ENCODE measurements at places on chromosomes 3 and 15.

DNA sequence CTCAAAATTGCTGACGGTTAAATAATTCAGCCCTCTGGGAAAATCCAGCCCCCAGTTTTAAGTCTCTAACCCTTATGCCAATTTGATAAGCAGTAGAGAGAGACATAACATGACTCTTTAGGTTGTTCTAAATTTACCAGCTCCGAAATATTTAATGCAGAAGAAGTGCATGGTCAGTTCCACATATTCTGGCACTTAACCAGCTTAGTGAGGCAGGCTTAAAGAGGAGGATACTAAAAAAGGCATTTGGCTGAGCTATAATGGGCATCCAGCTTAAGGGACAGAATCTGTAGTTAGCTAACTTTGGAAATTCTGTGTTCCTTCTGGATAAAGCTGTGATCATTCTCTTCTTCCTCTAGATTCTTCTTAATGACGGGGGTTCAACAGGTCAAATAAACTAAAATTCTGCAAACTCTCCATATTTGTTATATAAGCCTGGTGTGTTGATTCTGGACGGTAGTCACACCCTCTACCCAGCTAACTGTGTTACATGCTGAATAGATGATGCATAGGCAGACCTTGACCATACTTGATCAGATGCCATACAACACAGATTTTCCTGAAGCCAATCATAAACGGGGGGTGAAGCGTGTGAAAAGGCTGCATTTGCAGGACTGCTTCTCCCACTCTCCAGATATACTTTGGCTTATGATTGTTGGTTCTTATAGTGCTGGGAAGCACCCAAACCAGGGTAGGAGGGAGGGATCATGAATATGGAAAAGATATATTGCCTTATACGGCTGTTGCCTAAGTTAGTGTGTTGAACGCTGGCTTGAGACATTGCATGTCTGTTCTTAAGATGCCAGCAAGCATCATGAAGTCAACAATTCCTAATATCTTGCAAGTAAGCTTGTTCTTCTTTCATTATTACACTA lies 118.4 kb downstream of the FGF12 start:
- no peak for DNase-seq

DNA sequence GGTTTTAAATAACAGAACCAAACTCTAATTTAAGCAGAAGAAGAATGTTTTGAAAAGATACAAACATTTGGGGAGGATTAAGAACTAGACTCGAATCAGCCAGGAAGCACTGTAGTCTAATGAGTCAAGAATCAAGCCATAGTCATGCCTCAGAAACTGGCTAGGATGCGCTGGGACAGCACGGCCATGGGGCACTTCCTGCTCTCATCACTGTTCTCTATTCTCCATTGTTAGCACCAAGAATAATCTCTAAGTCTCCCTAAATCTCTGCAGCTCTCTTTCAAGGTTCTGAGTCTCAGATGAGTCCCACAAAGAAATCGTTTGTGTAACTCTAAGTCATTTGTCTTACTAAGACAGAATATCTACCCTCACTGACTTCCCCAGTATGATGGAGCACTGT lies 399.0 kb upstream of the KCNMB2 start:
- no peak for DNase-seq

DNA sequence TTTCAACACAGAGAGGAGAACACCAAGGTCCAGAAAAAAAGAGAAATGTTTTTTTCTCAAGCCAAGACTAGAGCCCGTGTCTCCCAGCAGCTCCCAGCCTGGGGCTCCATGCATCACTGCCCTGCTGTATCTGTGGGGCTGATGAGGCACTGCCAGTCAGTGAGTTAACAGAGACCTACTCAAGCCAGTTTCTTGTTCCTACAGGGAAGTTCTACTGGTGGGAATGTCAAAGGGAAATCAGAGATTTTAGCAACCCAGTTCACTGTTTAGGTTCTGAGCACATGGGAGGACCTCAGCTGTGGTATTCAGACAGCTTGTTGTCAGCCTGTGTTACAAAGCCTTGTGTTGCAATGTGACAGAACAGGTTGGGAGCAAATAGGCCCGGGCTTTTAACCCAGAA lies 234.3 kb downstream of the TLE3 start:
- no peak for DNase-seq

DNA sequence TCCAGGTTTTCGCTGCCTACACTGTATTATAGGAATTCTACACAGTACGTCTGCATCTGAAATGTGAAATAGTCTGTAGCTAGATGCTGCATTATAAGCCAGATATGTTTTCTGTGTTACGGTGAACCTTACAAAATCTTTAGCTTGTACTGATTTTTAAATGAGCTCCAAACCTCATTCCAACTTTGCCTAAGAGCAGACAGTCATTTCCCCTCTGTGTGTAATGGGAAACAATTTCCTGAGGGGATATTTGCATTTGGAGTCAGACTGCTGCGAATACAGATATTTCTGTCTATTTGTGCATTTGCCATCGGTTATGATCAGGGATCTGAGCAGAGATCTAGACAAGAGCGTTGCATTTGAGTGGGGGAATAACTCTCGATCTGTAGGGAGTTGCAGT lies 37.5 kb downstream of the ARNT2 start:
- DNase-seq: no peak

DNA sequence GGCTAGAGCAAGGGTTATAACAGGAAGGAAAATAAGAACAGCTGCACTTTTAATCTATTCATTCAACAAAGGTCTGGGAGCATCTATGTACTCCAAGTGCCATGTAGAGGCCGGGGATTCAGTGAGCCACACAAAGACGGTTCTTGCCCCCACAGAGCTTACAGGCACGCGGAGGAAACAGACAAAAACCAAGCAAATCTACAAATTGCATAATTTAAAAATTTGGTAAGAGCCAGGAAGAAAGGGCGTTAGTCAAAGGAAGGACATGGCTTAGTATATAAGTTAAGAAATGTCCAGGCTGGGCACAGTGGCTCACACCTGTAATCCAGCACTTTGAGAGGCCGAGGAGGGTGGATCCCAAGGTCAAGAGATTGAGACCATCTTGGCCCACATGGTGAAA lies 10.4 kb upstream of the GREM1 start:
- DNase-seq: no peak

DNA sequence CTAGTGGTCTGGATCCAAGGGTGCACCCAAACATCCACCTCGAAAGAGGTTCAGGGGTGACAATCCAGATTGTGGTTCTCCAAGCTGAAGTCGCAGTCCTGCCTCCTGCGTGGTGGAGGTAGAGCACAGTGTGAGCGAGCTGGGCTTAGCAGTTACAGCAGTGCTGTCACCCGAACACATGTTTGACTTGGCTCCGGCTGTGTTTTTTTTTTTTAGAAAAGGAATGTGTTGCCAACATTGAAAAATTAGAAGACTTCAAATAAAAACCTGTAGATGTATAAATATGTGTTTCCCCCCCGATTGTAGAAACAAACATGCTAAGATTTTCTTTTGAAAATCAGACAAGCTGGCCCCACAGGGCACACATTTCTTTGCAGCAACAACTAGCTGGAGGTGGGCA lies 530.8 kb downstream of the SHQ1 start:
- no peak for DNase-seq

DNA sequence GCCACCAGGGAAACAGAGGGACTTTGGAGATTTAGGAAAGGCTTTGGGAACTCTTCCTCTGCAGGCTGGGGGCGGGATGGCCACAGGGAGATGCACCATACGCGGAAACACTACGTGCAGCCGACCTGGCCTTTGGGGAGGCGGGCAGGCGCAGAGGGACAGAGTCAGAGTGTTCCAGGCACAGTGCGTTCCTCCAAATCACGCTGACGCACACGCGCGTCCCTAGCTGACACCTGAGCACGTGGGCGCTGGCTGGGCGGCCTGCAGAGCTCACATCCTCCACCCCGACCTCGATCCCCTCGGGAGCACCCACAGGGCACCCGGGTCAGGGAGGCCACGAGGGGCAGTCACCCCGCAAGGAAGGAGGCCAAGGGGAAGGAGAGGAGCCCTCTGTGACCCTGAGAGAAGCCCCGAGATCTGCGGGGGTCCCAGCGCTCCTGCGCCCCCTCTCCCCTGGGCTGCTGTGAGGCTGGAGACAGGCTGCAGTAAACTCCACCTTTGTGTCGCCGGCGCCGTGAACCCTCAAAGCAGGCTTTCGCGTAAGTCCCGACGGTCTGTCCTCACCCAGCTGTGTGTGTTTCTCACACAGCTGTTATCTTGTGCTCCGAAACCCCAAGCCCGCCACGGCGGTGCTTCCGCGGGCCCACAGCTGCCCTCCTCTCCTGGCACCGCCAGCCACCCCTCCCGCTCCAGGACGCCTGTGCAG lies 196.3 kb downstream of the OCA2 start:
- no peak for DNase-seq

DNA sequence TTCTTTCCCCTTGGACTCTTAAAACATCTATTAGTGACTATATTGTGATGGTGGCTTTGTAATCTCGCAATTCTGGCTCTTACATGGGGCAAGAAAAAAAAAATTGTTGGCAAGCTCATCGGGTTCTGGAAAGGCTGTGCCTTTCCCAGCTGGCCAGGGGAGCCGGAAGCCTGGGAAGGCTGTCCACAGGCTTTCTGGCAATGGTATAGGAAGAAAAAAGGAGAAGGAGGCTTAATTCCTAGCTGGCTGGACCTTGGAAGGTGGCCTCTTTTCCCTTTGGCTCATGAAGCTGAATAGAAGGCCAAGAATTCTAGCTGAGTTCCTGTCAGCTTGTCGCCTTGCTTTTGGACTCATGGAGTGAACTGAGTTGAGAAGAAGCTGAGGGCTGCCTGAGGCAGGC lies 243.5 kb upstream of the SEMA6D start:
- no peak for DNase-seq

GRCh38 chr15:38829086-38829485 lies 264.5 kb upstream of the RASGRP1 start:
- no peak for DNase-seq

GRCh38 chr3:152296971-152297370 lies 28.2 kb downstream of the MBNL1 start:
- DNase-seq: no peak

DNA sequence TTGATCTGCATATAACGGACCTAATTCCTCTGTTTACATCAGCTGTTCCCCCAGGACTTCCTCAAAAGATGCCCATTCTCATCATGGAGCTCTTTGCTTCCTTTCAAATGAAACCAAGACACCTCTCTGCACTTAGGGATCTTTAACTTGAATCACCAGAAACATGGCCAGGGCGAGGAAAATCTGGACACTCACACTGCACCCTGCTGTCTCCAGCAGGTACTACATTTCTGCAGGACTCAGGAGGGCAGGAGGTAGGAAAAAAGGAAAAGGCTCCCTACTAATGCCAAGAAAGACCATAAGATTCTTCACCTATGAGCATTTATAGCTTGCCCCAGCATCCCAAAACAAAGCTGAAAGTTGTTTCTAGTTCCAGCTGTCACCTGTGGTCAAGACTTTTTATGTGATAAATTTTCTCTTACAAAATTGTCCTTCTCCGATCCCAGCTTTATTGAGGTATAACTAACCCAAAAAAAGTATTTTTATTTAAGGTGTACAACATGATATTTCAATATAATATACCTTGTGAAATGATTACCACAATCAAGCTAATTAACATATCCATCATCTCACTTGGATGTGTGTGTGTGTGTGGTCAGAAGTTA lies 87.3 kb upstream of the C15orf61 start:
- peak; percentile 73 for DNase-seq

GRCh38 chr3:73028803-73029202 lies 32.2 kb downstream of the PPP4R2 start:
- DNase-seq: no peak

DNA sequence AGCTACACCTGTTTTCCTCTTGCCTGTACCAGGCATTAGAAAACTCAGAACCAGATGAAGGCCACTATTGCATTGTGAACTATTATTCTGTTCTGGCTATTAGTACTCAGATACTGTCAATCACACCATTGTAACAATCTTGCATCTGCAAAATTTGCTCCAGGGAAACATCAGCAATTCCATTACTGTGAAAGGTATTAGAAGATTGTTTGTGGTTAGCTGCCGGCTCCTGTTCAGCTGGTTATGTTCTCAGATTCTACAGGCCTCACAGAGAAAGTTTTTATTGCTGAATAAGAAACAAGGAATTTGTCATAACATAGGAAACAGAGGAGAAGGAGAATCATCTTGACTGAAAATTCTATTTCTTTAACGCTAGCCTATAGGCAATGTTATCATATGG lies 179.9 kb downstream of the PLOD2 start:
- DNase-seq: no peak

- no peak for DNase-seq
Measured at GRCh38 chr3:126523745-126524428, at the start of gene CHST13. Gene CHST13 (plus strand): TSS chr3:126524155. CDS start chr3:126524333, 178 bp downstream.

- DNase-seq: peak; percentile 54
Measured at GRCh38 chr15:58771621-58772250, 634 bp downstream of the MINDY2 start.

GRCh38 chr3:119219069-119219468 lies 21.6 kb downstream of the B4GALT4 start:
- DNase-seq: peak; percentile 8

DNA sequence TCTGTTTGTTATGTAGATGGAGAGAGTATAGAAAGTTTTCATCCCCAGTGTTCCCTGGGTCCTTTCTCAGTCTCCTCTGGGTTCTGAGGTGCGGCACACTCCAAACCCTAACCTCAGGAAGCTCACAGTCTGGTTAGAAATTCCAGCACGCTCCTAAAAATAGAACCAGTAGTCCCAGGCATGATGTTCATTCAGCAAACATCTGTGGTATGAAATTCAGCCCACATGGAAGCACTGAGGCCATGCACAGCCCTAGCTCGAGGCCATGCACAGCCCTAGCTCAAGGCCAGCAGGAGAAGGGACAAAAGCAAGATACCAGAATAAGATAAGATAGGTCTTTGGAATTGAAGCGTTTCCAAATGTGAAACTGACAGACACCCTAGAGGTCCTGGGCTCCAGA lies 82.3 kb upstream of the OXTR start:
- no peak for DNase-seq

DNA sequence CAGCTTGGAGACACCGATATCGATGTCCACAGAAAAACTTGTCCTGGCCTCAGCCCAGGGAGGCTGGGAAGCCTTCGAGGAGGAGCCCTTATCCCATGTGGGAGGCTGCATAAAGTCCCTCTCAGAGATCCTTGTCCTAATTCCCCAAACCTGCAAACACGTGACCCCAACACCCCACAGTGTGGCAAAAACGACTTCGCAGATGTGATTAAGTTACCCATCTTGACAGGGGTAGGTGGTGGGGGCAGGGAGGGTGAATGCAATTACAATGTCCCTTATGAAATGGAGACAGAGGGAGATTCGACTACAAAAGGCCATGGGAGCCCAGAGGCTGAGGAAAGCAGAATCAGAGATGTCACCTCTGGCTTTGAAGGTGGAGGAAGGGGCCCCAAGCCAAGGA lies 2.3 kb upstream of the TLR9 start:
- DNase-seq: no peak

GRCh38 chr15:23750776-23751175 lies 63.7 kb upstream of the NDN start:
- no peak for DNase-seq

GRCh38 chr3:151236316-151236715 lies 33.3 kb upstream of the GPR171 start:
- no peak for DNase-seq

GRCh38 chr15:23857028-23857641 lies 170.0 kb upstream of the NDN start:
- peak; percentile 67 for DNase-seq

- peak; percentile 86 for DNase-seq
Measured at GRCh38 chr3:44323341-44323955, 15.1 kb upstream of the TCAIM start.

- DNase-seq: no peak
Measured at GRCh38 chr3:151154566-151154965, 48.5 kb downstream of the GPR171 start.

- no peak for DNase-seq
Measured at GRCh38 chr15:91516866-91517265, 336.6 kb upstream of the SLCO3A1 start.

All from OCI-M1 (cell line).